GF-D8 (cell line): ENCODE measurements at places on chromosomes 7 and 10.

DNA sequence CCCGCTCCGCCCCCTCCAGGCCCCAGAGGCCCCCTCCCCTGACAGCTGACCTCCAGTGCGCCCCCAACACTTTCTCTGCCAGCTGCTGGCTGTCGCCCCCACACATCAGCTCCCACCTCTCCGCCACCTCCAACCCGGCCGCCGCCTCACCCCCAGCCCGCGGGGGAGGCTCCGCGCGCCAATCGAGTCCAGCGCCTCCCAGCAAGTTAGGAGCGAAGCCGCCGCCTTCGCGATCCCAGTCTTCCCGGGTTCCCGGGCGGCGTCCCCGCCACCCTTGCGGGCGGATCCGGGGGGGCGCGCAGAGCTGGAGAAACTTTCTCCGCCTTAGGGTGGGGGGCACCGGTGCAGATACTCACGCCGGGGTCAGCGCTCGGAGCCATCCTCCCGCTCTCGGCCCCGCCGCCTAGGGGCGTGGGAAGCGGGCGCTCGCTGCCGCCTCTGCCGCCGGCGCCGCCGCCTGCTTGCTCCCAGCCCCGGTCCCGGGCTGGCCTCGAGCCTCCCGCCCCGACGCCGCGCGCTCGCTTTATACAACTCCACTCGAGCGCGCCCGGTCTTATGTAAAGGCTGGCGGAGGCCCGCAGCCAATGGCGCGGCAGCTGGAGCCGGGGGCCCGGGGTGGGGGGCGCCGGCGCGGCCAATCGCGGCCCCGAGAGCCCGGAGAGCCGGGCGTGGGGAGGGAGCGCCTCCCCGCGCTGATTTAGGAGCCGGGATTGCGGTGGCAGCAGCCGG lies at the start of gene CRTAC1:
TSS of gene CRTAC1 (minus strand) at position 529 of the 729 bp plus-strand sequence. CDS start at position 380, 149 bp downstream.
- no peak for DNase-seq

- DNase-seq = no peak
These were observed 2.7 kb downstream of the IFIT1 start for GRCh38 chr10:89395141-89395540.

- DNase-seq = no peak
These were observed 154.2 kb downstream of the GFRA1 start for GRCh38 chr10:116118847-116119246.

DNA sequence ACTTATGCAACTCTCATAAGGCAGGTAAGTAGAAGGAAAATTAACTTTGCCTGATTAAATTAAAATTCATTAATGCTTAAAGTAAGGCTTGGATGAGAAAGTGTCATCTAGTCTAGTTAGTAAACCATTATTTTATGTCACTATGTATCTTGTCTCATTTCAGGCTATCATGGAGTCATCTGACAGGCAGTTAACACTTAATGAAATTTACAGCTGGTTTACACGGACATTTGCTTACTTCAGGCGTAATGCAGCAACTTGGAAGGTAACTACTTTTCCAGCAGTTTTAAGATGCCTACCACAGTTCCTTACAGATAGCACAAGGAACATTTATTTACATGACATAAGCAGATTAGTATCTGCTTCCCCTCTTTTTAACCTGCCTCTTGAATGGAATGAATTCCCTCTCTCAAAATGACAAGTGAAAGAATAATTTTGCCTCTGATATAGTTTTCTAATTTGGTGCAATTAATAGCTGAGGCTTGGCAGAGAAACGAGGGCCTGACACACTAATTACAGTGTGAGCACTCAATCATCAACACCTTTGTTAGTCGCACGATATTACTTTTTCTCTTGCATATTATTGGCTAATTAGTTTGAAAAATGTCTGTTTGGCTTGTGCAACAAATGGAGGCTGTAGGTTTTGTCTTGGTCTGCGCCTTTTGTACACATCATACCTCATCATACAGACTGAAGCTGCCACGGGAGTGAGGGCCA lies 245.0 kb downstream of the FOXP2 start:
- no peak for DNase-seq

- DNase-seq = no peak
These were observed 29.3 kb downstream of the KCNMA1 start for GRCh38 chr10:77608281-77608680.
